ENCODE measurements at places on chromosomes 11 and 22.

- DNase-seq = peak; percentile 56
These were observed 473 bp downstream of the FNBP4 start for GRCh38 chr11:47766509-47767227.

- no peak for DNase-seq
These were observed 91.1 kb downstream of the PICALM start for GRCh38 chr11:85977751-85978160.

DNA sequence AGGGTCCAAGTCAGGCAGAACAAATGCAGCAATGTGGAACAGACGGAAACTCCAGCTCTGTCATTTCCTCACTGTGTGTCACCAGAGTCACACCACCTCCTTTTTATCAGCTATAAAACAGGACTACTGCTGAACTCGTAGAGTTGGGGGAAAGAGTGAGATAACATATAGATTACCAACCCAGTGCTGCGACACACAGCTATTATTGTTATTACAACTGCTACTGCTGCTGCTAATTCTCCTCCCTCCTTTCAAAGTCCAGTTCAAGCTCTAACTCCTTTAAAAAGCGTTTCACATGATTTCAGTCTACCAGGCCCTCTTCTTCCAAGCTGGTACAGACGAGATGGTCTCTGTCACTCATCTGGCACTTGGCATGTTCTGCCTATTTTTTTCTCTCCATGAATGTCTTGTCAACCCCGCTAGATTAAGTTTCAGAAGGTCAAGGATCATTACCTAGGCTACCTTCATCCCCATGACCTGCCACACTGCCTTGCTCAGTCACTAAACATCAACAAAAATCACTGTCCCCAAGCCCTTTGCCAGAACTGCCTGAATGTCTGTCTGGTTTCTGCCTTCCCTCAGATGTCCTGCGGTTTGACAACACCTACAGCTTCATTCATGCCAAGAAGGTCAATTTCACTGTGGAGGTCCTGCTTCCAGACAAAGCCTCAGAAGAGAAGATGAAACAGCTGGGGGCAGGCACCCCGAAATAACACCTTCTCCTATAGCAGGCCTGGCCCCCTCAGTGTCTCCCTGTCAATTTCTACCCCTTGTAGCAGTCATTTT lies 3.7 kb upstream of the MTFP1 start:
- no peak for DNase-seq

DNA sequence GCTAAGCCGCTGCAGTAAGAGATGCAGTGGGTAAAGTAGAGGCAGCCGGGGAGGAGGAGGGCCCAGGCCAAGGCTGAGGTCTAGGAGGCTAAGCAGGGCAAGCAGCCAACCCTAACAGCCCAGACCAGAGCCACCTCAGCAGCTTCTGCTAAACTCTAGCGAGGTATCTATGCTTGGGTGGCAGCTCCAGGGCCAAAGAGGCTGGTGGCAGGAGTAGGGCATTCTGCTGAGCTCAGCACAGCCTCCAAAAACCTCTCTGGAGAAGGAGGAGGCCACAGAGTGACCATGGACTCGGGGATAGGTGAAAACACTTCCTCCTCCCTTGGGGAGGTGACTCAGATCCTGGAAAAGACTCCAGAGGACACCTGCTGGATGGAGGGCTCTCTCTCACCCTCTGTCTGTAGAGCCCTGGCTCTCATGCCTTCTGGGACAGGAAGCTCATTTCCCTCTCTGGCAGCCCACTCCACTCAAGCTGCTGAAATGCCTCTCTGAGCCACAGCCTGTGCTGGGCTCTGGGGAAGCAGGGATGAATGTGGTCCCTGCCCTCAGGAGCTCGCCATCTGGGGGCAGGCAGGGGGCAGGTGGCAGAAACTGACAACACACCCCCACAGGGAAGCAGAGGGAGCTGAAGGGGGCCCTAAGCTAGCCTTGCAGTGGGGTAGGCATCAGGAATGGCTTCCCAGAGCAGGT lies 16.5 kb upstream of the TPBGL start:
- no peak for DNase-seq

GRCh38 chr11:120151536-120151935 lies 13.6 kb upstream of the TRIM29 start:
- DNase-seq = no peak

- no peak for DNase-seq
These were observed 98.5 kb downstream of the CYP2R1 start for GRCh38 chr11:14793546-14793945.

DNA sequence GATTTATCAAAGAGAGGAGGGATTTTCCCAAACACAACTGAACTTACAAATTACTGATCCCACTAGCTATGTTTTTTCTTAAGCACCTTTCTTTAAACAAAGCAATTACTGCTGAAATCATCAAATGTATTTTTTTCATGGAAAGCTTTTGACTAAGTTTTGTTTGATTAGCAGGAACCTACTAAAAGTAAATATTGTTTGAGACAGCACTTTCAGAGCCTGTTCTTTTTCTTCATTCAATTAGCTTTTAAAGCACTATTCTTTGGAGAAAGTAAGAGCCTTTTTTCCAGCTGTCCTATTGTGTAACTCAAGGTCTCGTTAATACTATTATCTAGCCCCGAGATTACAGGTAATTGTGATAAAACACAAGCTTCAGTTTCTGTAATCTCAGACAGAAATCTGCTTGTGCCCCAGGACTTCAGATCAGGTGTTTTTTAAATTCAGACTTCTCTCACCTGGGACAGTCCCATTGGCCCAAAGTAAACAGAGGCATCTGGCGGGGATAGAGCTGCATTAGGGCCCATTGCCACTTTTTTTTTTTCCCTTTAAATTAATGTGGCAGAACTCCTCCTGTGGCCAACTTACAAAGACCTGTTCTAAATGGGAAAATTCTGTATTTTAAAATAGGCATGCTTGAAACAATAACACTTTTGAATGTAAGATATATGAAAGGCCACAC lies 11.0 kb downstream of the CSTPP1 start:
- DNase-seq = no peak

DNA sequence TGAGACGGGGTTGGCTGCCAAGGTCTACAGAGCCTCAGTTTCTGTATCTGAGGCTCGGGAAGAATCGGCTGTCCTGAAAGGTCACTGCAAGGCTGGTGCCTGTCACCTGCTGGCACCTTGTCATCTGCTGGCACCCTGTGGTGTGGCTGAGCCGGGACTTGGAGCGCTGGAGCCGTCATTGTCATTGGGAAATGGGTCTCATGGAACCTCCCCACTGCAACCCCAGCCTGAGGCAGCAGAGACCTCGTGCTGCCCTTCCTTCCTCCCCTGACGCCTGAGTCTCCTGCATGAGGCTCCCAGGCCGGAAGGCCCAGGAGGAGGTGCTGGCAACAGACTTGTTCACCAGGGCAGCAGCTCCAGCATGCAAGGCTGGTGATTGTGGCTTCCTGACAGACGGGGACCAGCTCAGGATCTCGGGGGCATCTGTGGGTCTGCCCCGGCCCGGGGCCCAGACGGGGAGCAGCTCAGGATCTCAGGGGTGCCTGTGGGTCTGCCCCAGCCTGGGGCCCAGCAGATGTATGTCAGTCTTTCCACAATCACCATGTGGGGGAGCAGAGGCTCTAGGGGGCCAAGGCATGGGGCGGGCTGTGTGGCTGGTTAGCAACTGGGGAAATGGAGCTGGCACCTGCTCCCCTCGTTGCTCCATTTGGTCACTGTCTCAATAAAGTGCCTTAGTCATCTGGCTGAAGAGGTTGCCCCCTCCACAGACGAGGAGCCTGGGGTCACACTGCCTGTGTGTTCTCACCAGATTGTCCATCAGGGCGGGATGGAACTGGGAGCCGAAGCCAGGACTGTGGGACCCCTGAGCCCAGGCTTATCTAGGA lies 668.7 kb downstream of the BRD1 start:
- DNase-seq = no peak

DNA sequence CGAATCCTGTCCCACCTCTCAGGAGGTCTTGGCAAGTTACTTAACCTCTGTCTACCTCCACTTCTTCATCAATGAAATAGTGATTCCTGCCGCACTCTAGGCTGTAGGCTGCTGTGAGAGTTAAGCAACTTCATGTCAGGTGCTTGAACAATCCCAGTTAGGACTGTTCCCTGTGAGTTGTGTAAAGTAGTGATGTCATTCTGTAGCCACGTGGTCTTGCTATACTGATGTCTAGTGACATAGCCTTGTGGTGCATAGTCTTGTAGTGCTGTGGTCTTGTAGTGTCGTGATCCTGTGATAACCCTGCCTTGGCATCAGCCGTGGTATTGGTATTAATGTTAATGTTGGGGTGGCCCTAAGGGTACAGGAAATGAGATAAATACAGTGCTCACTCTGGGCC lies 30.3 kb upstream of the PRR5 start:
- peak; percentile 15 for DNase-seq

DNA sequence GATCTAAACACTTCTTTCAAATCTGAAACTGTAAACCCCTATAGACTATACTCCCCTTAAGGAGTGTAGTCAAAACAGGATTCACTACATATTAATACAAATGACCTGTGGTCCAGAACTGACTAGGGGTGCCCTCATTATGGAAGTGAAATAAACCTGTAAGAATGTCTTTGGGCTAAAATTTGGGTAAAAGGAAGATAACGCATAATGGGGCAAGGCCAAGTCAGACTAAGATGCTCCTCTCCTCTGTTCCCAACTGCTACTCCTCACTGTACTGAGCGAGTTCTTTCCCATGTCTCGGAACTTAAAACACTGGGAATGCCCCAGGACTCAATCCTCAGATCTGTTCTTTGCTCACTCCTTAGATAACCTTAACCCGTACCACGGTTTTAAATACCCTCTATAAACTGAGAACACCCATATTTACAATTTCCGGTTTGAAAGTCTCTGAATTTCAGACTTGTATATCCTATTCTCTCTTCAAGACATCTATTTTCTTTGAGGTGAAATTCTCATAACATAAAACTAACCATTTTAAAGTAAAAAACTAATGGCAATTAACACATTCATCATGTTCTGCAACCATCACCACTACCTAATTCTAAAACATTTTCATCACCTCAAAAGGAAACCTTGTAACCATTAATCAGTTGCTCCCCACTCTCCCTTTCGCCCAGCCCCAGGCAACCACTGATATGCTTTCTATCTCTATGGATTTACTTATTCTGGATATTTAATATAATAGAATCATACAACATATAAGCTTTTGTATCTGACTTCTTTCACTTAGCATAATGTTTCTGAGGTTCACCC lies 4.0 kb downstream of the THAP12 start:
- no peak for DNase-seq

DNA sequence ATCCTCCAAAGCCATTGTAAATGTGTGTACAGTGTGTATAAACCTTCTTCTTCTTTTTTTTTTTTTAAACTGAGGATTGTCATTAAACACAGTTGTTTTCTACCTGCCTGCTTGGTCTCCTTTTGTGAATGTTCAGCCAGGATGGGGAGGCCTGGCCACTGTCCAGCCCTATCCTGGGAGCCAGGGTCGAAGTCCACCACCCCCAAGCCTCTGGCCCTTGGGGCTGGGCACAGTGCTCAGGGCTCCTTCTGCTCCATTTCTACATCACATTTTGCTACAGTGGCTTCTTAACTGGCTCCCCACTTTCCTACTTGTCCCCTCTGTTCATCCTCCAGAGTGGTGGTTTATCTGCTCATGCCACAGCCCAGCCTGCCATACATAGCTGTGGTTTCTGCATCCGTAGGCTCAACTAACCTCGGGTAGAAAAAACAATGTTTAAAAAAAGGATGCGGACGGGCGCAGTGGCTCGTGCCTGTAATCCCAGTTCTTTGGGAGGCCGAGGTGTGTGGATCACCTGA lies 2.5 kb upstream of the SMARCB1 start:
- peak; percentile 82 for DNase-seq

- peak; percentile 25 for DNase-seq
These were observed 17.4 kb downstream of the CEP164 start for GRCh38 chr11:117345039-117345438.

DNA sequence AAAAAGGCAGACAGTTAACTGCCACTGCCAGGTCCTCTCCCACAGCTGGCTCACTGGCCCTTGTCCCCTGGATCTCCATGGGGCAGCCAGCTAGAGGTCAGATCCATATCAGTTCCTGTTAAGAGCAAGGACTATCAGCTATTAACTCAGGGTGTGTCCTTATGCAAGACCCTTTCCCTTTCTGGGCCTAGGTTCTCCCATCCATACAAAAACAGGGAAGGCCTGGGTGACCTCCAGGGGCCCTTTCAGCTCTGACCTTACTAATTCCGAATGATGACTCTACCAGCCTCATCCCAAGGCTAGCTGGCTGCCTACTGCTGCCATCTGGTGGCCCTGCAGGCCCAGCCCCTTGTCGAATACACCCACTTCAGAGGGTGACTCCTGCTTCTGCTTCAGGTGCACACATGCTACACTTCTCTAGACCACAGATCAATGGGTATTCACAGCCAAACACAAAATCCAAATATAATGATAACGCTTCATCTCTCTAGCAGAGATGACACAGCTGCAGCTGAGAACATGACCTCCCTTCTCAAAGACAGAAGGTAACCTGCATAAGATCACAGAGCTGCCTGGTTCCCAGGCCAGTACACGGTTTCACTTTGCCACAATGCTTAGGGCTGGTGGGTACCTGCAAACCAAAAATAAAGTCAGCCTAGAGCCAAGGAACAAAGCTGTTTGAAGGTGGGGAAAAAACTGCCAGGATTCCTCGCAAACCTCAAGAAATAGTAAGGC lies 34.1 kb downstream of the SERGEF start:
- DNase-seq = peak; percentile 44

DNA sequence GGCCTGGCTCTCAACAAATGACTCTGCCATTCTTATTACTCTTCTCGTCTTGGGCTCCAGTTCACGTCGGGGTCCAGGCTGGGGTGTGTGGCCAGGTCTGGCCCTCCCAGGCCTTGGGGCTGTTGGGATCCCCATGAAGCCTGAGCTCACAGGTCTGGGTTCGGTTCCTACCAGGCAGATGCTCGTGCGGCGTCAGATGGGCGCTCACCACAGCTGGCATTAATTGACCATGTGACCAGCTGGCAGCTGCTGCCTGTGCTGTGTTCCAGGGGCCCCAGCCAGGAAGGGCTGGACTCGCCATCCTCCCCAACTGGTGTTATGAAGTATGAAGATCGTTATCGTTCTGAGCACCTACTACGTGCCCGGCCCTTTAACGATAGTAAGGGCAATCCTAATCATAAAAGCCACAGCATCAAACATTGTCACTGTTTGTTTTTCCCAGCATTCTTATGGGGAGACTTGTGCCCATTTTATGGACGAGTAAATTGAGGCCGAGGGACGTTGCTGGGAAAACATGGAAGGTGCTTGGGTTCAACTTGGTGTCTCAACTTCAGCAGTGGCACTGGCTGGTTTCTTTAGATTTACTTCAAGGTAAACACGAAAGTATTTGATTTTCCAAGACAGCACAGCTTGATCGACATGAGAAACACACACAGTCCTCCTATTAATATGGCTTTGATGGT lies 26.8 kb upstream of the CACNG2 start:
- DNase-seq = no peak

DNA sequence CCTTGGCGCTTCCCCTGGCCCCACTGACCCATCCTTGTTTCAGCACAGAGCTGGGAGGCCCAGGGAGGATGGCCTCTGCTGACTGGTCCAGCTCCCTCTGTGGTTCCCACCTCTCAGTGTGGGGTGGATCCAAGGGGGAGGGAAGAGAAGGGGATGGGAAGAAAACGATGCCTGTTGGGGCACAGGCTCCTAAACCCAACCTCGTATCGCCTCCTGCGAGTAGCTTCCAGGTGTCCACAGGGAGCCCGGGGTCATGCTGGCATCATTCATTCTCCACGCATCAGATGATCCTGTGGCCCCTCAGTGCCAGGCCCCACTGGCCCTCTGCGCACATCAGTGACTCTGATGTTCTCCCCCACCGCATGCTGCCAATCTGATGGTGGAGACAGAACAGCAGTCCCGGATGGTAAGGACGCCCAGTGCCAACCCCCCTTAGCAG lies 5.1 kb downstream of the MYEOV start:
- peak; percentile 82 for DNase-seq
